ENCODE measurements at places on chromosomes 11 and 22. TPM values are rescaled to one million over a fixed set of nuclear protein-coding genes. Genes with fewer than 3 reads are reported as not detected.

The CFAP300 gene
- total RNA-seq = 2.9 TPM

The ST14 gene
- 1.8 TPM for total RNA-seq

The RAB36 gene
- 2.5 TPM for total RNA-seq

The CYTH4 gene
- 8.9 TPM for total RNA-seq

The CXCR5 gene
- total RNA-seq = not detected
